ENCODE measurements at places on chromosomes 11 and 22.

- peak; percentile 73 for DNase-seq
These were observed 5.3 kb downstream of the OMP start for GRCh38 chr11:77107950-77108349.

DNA sequence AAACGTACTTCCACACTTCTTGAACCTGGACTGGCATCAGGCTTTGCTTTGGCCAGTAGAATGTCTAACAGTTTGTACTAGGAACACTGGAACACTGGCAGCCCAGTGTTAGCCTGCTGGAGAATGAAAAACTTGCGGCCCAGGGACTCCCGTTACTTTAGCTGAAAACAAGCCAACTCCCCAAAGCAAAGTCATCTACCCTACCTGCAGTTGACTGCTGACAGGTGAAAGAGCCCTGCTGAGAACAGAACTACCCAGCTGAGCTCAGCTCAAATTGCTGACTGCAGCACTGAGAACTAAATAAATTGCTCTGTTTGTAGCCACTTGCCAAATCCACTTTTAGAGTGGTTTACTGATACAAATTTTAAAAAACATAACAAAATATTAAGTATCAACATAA, 342.5 kb downstream of the LRRC4C start:
- DNase-seq = no peak

DNA sequence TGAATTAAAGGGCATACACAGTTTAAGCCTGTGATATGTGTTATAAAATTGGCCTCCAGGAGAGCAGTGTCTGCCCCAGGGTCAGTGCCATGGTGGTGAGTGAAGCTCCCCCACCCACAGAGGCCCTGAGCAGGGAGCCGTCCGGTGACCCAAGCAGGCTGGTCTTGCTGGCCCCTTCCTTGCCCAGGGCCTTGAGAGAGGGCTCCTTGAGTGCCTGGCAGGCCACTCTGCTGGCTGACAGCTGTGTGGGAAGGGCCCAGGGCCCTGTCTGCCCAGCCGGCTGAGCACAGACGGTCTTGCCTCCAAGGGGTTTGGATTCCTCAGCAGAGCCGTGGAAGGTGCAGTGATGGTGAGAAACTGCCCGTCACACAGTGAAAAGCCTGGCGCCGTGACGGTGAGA, 25.9 kb downstream of the PTDSS2 start:
- no peak for DNase-seq

GRCh38 chr11:93747122-93747521, 5.7 kb downstream of the C11orf54 start:
- DNase-seq = no peak

GRCh38 chr11:2248762-2249161, 21.6 kb downstream of the ASCL2 start:
- no peak for DNase-seq

- no peak for DNase-seq
These were observed 107.0 kb upstream of the THY1 start for GRCh38 chr11:119529936-119530335.

DNA sequence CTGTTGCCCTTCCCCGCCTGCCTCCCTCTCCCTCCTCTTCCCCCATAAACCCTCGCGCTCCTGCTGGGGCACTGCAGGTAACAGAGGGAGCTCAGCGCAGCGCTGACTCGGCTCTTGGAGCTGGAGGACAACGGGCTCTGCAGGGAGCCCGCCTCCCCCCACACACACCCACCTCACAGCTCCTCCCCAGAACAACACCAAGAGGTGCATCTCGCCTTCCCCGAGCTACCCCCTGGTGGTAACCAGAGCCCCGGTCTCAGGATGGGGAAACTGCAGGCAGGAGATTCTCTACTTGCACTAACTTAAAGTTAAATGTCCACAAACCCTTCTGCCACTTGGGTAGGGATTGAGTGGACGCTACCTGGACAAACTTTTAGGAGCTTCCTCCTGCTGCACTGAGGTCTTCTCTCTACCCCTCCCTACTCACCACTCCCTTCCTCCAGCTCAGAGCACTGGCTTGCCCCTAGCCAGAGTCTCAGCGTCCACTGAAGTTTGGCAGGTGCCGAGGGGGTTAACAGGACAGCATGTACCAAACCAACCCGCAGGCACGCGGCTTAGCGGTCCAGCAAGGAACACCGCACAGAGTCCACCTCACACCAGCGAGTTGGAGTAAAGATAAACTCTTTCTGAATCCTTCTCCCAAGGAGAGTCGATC, 4.0 kb upstream of the SCN4B start:
- DNase-seq = no peak

DNA sequence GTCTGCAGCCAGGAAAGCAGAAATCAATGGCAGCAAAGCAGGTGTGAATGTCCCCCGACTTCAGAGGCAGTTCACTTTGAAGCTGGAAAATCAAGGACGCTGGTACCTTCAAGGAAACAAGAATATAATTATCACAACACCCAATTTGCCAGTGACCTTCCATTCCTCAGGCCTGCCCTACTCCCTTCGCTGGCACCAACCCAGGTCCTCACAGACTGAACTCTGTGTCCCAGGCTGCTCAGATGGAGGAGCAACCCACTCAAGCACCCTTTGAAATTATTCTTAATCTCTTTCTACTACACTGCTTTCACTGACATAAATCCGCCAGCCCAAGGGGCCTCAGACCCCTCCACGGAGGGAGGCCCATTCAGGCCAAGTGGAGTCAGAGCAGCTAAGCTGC, 64.7 kb upstream of the WT1 start:
- DNase-seq = no peak

GRCh38 chr11:94800414-94800813, 32.3 kb downstream of the AMOTL1 start:
- DNase-seq = no peak

DNA sequence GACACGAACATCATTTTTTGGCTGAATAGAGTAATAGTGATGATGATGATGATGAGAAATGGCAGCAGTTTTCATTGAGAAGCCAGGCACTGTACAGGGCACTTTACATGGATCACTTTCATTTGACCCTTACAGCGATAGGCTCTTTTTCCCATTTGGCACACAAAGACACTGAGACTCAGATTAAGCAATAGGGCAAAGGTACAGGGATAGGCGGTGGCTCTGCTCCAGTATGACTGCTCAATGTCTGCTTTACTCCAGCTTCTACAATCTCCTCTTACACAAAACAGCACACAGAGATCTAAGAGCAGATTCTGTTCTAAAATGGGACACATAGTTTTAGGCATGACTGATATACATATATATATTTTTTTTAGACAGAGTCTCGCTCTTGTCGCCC, 40.6 kb downstream of the MPPED2 start:
- no peak for DNase-seq

DNA sequence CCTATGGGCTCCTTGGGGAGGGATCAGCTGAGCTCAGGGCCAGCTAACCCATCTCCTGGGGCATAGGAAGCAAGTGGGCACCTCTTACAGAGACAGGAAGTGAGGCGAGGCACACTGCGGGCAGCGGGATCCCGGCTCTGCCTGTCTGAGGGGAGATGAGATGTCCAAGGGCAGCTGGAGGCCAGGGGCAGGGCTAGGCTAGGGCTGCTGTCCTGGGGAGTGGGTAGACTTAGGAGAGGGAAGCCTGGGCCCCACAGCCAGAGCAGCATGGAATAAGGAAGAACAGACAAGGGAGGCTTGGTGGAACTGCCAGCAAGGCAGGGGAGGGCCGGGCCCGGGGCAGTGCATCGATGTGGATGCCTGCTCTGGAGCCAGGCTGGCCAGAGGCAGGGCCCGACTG, 76.3 kb downstream of the MORC2 start:
- no peak for DNase-seq

DNA sequence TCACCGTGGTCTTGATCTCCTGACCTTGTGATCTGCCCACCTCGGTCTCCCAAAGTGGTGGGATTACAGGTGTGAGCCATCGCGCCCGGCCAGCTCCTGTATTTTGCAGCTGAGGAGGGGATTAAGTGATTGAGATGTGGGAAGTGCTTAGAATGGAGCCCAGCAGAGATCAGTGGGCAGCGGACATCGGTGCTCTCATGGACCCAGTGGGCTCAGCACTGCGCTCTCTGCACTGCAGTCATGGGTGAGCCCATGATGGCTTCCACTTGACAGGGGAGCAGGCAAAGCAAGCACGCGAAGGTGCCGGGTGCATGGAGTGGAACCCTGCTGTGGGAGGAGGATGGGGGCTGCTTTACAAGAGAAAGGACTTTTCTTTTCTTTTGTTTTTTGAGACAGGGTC, 9.1 kb upstream of the CCDC88B start:
- DNase-seq = no peak

GRCh38 chr22:39622881-39623367, 52.4 kb downstream of the CACNA1I start:
- DNase-seq = peak; percentile 18

GRCh38 chr11:10540915-10541560, at the start of gene RNF141:
Gene RNF141, minus strand, starts transcription at chr11:10541187. Its CDS starts 7,029 bp downstream, at chr11:10534158.
- DNase-seq = peak; percentile 84

- no peak for DNase-seq
These were observed 28.1 kb downstream of the FGF4 start for GRCh38 chr11:69746752-69747742.

GRCh38 chr22:47645450-47645914, 883.0 kb downstream of the TBC1D22A start:
- peak; percentile 15 for DNase-seq

GRCh38 chr11:132421555-132421954, 1051.1 kb downstream of the NTM start:
- DNase-seq = no peak

- DNase-seq = peak; percentile 13
These were observed 223.6 kb downstream of the ADAMTS15 start for GRCh38 chr11:130671801-130672700.

DNA sequence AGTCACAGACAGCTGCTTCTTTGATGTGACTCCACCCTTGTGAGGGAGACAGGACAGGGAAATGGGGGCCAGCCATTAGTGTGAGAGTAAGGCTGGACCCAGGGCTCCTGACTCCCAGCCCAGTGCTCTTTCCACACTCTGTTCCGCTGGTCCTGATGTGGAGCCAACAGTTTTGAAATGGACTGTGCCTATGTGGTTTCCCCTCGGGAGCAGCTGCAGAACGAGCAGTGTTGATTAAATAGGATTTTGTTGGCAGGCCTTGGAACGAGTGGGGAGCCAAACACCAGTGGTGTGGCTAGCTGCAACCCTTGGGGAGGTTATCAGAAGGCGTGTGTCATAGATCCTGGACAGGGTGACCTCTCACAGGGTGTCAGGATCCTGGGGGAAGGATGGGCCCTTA, 66.5 kb upstream of the AMPD3 start:
- no peak for DNase-seq

DNA sequence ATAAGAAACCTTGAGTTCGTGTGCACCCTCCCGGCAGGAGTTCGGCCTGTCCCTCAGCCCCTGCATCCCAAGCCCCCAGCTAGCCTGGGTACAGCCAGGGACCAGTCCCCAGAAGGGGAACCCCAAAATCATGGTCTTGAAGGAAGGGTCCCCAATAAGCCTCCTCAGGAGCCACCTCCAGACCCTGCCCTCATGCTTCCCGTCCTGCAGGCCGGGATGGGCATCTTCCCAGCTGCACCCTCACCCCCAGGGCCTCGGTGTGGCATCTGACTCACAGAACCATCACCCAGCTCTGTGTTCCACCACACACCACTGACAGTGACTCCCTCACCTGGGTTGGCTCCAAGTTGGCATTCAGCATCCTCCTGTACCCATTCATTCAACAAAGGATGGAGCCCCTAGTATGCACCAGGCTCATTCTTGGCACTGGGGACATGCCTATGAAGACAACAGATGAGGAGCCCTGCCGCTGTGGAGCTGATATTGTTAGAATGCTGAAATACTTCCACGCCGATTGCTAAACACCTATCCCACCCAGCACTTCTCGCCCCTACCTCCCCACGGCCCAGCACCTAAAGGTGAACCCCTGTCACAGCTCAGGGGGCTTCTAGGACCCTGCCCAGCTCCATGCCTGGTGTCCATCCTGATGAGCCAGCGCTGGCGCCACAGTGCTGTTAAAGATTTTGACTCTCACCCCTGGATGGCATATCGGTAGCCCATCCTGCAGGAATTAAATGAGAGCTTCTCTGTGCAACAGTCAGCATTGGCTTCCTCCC, 77.8 kb downstream of the BUD13 start:
- no peak for DNase-seq

- DNase-seq = no peak
These were observed 404.6 kb downstream of the OPCML start for GRCh38 chr11:133127741-133128140.

DNA sequence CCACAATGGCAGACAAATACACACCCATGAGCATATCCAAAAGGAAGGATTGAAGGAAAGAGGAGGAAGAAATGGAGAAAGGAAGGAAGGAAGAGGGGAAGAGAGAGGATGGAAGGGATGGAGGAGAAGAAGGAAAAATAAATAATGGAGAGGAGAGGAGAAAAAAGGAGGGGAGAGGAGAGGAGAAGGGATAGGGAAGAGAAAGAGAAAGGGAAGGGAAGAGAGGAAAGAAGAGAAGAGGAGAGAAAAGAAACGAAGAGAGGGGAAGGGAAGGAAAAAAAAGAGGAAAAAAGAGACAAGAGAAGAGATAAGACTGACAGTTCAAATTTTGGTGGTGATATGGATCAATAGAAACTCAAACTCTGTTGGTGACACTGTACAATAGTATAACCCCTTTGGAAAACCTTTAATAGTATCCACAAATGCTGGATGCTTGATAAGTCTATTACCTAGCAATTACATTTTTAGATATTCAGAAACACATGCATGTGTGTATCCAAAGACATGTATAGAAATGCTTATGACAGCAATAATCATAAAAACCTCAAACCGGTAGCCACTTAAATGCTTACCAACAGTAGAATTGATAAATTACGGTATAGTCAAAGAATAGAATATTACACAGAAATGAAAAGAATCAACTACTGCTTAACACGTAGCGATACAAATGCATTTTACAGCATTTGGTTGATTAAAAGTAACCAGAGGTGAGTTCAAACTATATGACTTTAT, 1.2 kb upstream of the HBD start:
- DNase-seq = no peak

DNA sequence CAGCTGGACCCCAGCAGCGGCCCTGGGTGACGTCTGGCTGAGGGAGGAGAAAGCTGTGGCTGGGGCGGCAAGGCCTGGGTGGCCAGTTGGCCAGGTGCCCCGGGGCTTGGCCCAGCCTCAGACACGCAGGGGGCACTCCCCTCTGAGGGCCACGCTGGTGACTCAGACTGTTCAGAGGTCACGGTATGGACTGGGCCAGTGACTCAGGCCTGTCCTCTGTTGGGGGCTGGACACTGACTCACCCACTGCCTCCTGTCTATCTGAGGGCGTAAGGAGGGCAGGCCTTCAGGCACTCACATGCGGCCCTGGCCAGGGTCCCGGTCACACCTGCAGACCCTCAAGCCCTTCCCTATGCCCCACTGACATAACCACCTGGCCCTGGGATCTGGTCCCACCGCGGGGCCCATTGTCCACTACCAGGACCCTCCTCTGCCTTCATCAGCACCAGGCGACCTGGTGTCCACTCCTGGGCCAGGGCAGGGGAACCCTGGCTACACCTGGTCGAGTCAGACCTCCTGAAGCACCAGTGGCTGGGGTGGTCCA, 3.7 kb upstream of the MUC5AC start:
- peak; percentile 99 for DNase-seq

DNA sequence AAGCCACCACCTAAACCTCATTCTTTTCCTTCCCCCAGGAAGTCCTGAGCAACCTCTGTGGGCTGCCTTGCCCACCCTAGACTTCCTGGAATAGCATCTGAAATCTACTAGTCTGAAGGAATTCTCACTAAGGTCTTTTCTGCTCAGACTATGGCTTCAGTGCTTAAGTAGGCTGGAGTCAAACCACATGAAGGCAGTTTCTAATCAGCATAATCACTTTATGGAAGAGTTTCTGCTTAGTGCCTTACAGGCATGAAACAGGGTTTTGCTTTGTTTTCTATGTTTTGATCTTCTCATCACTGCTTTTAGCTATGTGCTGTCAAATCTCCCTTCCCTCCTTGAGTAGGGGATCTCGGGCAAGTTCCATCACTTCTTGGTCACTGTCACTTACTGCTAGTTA, 117.7 kb downstream of the WT1 start:
- DNase-seq = no peak

All from A549 (cell line).